OCI-M1 (cell line): ENCODE measurements at places on chromosomes 7 and 10.

GRCh38 chr7:77710861-77711260 is 14.6 kb downstream of the RSBN1L start:
- DNase-seq, result peak; percentile 86

- DNase-seq, result no peak
Observed at GRCh38 chr10:4391683-4392082, 434.3 kb upstream of the AKR1E2 start.

GRCh38 chr7:75637854-75638593 is 100.7 kb downstream of the HIP1 start:
- DNase-seq, result no peak

DNA sequence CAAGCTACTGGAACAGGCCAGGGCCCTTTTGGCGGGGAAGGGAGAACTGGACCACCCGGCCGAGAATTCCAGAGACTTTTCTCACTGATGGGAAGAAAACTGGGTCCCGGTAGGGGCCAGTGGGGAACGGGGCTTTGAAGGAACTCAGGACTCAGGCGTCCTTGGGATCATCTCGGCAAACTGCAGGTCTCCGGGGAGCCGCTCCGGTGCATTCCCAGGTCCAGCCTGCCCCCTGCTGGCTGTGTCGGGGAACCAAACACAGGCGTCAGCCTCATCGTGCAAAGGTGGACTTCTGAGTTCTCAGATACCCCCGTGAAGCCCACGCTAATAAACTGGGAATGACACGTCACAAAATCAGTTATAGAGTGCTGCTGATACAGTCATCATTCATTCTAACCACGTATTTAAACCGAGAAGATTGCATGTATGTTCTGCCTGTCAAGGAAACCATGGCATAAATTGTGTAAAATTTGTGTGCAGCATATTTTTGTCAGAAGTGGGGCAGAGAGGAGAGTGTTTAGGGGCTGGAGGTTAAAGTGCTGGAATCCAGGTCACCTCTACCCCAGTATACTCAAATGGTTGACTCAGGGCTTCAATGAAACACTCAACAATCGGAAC is 76.1 kb upstream of the CPXM2 start:
- DNase-seq, result peak; percentile 72

GRCh38 chr10:71735709-71736569 is 16.4 kb upstream of the C10orf105 start:
- DNase-seq, result no peak

DNA sequence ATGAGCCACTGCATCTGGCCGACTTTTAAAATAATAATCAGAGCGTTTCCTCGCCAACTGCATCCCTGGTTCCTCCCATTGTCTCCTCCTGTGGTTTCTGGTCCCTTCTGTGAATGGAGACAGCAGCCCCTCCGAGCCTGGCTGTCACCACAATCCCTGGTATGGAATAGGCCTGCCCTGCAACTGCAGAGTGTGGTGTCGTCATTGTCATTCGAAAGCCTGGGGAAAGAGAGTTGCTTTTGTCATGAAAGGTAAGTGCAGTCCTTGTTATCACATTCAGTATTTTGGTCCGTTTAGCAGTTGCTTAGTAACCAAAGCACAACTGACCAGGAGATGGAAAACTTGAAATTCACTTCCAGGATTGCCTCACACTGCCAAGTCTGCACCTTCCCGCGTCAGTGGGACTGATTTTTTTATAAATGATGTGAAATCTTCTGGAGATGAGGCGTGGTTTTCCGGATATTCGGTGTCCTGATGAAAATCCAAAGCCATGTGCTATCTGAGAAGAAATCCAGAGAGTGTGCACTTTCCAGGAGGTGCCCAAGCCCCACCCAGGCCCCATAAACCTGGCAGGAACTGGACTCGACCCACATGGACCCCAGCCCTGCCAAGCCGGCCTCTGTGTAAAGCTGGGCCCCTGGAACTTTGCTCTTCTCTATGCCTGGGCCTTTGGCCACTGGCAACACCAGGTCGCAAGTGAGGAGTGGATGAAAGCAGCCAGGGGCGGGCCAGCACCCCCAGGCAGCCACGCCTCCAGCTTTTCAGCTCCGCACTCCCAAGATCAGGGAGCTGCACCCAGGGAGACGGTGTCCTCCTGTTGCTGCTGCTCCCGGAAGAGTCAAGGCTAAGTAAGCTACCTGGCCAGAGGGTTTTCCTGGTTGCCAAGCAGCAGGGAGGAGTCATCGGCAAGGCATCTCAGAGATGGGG is 133.7 kb upstream of the SH2B2 start:
- DNase-seq, result no peak

GRCh38 chr7:37341033-37341630 is 107.5 kb downstream of the ELMO1 start:
- DNase-seq, result peak; percentile 11

DNA sequence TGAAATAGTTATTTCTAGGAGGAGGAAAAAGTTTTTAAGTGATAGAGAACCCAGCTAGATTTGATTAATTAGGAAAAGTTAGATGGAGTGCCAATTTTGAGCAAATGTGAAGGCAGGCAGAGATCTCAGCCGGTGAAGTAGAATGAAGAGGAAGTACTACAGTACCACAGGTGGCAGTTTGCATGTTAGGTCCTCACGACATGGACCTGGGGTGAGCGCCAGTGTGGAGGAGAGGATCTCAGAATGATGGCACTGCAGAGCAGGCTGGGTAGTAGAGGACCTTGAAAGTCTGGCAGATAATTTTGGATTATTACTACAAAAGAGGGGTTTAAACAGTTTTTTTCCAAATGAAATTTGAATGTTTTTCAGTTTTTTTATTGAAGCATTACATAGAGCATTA is 81.1 kb downstream of the GNAI1 start:
- DNase-seq, result no peak

DNA sequence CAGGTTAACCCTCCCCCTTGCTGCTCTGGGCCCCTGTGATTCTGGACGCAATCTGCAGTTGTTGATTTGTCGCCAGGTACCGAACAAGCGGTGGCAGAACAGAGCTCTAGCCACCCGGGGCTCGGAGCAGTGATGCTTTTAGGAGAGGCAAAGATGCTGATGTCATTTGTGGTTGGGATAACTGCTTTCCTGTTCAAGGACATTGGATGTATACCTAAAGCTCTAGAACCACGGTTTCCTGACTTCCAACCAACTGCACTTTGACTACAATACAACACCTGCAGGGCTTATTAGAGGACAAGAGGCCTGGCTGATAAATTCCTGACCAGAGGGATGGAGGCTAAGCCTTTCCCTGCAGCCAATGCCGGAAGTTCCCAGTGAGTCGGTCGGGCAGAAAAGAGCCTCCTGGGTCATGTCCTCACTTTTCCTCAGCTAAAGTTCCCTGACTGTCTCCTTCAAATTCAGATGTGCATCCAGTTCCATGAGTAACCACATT is 6.5 kb upstream of the RBM20 start:
- DNase-seq, result no peak

DNA sequence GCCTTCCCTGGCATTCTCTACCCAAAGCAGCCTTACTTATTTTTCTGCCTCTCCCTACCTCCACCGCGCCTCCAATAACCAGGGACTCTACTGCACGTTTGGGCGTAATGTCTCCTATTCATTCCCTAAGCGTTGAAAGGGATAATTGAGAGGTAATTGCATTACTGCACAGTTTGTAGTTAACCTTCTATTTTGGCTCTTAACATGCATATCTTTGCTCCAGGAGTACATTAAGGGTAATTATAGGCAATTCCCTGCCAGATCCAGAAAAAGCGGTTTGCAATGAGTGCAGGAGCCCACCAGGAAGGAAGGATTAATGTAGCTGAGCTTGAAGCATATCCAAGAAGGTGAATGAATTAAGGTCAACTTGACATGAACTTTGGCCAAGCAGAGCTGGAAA is 558.4 kb downstream of the TYW1 start:
- DNase-seq, result no peak

GRCh38 chr7:68813551-68814080 is 784.7 kb upstream of the AUTS2 start:
- DNase-seq, result no peak

DNA sequence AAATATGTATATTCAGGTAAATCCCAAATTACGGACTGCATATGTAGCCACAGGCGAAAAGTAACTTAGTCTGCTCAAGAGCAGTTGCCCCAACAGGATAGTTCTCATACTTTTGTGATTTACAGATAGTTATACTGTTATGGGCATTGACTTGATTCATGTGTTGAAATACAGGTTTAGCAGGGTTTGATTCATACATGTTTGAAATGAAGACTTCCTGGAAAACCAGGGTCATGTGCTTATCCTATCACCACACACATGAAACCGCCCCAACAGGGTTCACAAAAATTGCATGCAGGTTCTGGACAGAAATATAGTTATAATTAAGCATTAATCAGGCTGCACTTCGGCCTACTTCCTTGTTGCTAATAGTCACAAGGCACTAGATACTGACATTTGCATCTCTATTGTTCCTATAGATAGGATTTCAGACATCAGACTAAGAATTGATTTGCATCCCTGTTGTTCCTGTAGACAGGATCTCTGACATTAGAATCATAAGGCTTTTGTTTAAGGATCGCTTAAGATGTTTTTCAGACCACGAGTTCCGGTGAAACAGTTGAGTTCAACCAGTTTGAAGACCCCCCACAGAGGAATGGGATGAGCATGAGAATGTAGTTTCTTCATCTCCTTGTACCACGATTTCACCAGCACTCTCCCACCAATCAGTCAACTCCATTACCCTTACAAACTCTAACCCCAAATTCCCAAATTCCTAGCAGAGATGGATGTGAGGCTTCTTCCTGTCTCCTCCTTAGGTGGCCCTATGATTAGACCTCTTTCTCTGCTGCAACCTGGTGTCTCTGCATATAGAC is 2.0 kb upstream of the ZNF398 start:
- no peak for DNase-seq

DNA sequence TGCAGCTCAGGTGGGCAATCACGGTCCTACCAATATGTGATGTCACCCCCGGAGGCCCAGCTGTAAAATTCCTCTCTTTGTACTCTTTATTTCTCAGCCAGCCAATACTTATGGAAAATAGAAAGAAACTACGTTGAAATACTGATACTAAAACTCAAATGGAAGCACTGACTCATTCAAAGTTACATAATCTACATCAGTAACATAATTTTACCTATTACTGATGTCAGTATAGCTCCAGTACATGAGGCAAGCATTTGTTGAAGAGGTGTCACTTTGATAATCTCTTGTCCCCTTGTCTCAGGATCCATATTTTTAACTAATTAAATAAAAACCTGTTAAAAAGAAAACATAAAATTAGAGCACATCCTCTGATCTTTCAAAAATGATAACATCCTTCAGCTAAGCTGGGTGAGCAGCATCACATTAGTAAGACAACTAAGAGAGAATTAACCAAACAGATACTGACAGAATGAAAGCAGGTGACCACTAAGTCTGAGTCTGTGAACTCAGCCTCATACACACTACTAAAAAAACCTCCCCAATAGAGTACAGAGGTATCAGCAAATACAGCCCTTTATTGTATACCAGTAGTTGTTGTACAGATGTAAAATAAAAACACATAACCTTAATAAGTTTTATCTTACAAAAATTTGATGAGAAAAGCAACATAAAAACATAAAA is 17.6 kb downstream of the SLC25A40 start:
- no peak for DNase-seq

DNA sequence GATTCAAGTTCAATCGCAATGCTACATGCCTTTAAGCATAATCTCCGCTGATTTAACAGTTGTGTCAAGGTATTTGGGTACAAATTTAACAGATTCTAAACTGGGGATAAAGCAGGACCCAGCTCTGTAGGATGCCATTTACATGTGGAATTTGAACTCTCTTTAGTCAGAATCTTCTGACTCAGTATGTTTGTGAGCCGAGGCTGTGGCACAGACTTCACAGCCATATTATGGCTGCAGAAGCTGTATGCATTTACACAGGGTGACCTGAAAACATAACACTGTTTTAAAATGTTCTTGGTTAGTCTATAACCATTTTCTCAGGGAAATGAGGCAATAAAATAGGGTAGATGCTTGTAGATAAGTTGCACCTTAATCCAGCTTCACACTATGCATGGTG is 8.7 kb downstream of the PDLIM1 start:
- no peak for DNase-seq

DNA sequence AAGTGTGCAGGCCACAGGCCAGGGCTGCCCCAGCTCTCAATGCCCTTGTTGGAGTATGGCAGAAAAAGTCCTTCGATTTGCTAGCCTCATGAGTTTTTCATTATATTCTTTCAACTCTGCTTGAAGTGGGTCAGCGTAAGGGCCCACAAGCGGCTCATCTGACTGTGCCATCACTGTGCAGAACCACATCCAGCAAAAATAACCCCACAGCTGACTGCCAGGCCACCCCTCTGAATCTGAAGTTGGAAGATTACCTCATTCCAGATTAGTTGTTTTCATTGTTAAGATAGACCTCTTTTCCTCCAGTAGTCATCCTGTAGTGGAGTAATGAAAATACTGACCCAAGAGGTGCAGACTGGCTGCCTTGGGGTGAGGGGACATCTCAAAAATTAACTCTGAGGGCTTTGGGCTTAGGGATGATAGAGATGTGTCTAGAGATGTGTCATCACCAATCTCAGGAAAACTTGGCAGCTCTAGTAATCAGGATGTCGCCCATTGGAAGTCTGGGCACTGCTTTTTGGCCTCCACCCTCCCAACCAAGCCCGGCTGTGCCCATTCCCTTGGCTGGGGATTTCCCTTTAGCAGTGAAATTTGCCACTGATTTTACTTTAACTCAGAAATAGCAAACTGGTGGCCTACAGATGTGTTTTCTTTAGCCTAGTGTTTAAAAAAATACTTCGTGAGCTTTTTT is 164.3 kb downstream of the LCOR start:
- DNase-seq, result no peak

- no peak for DNase-seq
Observed at GRCh38 chr7:144713850-144714249, 122.0 kb downstream of the TPK1 start.
